ENCODE measurements at places on chromosomes 4 and X.

DNA sequence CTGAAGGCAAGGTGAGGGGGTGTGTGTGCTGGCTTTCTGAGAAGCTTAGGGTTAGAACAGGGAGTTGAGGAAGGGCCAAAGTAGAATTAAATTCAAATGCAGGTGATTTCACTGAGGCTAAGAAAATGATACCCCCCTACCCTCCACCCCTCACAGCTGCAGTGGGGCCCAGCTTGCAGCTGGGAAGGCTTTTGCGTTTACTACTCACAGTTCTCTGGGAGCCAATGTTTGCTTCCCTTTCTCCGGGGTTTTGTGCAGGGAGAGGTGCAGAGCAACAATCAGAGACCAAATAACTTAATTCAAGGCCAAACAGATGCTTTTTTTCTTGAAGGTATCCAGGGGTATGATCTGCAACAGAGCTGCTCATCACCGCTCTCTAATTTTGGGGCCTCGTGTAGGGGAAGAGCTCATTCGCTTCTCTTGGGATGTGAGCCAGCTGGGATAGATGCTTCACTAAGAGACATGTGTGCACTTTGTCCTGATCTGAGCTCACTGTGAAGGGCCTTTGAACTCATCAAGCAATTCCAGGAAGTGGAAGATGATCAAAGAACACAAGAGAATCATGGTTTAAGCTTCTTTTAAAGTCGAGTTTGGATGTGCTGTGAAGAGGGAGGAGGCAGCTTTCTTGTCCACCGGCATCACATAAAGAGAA is 122.7 kb upstream of the C1GALT1C1 start:
- no peak for DNase-seq

DNA sequence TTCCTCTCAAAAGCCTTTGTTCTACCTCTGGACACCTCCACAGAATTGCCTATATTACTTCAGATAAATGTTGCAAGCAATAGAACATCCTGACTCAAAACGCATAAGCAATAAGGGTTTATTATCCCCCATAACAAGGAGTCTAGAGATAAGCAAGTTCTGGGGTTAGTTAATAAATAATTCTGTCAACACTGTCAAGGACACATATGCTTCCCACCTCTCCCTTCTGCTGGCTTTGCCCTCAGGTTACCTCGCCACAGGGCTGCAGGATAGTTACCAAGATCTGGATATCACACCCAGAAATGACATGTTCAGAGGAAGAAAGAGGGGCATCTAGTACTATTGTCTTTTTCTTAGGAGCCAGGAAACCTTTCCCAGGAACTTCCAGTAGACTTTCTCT is 14.0 kb upstream of the DUSP21 start:
- DNase-seq: no peak

GRCh38 chr4:175540732-175541131 is 271.3 kb downstream of the GPM6A start:
- no peak for DNase-seq

DNA sequence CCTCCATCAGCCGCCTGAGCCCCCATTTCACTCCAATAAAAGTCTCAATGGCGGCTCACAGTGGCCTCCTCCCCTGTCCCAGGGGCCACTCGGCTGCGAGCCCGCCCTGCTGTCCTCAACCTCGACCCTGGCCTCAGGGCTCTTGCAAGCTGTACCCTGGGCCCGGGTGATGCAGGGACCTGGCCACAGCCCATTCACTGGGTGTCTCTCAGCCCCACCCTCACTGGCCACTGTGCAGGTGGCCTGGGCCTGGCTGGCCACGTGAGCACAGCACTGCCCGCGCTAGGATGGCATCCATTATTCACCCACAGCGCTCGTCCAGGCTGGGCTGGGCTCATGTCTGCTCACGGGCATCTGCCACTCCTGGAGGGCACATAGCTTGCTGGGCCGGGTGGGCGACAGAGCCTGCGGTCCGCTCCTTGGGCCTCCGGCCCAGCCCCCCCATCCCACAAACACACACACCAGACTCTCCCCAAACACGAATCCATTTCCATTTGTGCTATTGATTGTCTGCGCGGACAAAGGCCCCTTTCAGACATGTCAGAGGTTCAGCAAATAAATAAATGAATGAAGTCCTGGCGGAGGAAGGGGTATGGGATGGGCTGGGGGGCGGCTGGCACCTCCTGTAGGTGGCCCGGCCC is 16.5 kb upstream of the FGFR3 start:
- DNase-seq: no peak

- DNase-seq: no peak
These were observed 1826.0 kb downstream of the STIM2 start for GRCh38 chr4:28686618-28687017.

GRCh38 chrX:150547375-150548115 is 20.9 kb upstream of the MTM1 start:
- no peak for DNase-seq

DNA sequence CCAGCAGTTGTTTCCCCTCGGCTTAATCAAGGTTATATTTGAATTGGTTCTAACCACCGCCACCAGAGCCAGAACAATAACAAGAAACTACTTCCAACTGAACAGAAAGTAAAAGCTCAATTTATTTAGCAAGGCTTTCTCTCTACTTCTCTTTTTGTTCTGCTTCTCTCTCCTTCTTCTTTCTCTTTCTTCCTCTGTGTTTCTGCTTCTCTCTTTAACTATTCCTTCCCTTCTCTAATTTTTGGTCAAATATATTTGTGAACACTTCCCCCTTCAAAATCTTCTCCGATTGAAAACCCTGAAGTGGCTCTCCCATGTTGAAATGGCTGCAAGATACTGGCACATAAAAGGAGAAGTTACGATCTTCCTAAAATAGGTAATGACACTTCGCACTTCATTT is 1195.9 kb upstream of the PRKX start:
- DNase-seq: no peak

DNA sequence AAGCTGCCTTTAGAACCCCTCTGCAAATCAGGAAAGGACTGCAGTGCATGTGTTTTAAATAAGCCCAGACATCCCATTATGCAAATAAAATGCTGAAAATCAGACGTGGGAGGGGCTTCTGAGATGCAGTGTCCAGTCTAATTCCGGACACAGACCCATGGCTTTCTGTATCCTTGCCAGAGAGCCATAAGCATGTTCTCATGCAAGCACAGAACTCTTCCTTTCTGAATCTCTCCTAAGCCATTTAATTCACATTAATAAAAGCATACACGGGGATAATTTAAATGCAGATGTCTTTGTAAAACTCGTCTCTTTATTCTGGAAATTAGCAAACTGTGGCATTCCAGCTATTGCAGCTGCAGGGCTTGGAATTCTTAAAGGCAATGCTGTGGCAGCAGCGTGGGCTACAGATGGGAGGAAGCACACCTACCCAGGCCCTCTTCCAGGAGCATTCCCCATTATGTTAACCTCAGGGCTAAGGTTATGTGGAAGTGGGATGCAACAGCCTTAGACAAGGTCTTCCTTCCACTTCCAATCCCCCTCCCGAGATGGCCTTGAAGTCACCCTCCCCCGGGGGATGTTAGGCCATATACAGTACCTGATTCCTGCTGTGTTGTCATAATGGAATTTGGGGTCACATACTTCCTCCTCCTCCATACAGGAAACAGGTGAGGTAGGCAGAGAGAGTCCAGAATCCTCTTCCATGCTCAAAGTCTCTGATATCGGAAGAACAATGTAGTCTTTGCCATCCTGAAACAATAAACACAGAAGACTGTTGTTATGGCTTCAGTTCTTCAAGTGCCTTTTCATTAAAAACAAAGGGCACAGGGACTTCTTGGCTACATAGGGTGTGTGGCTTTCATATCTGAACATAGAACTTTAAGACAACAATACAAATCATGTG is 38.1 kb downstream of the KDR start:
- no peak for DNase-seq

DNA sequence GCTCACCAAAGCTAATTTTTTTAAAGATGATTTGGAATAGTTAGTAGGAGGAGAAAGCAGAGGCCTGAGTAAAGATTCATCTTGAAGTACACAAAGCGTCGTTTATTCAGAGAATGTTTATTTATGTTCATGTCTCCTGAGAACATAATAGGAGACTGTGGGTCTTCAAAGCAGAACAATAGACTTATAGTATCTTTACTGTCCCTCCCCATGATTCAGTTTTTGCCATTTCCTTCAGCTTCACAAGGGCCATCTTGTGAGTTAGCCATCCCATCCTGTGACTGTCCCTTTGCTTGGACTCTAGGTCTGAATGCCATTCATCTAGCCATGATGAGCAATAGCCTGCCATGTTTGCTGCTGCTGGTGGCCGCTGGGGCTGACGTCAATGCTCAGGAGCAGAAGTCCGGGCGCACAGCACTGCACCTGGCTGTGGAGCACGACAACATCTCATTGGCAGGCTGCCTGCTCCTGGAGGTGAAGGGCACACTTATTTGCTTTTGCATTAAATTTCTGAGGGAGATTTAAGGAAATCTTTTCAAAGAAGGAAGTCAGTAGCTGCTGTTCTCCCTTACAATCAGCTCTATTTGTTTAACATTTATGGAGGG is 105.8 kb downstream of the NFKB1 start:
- DNase-seq: no peak

DNA sequence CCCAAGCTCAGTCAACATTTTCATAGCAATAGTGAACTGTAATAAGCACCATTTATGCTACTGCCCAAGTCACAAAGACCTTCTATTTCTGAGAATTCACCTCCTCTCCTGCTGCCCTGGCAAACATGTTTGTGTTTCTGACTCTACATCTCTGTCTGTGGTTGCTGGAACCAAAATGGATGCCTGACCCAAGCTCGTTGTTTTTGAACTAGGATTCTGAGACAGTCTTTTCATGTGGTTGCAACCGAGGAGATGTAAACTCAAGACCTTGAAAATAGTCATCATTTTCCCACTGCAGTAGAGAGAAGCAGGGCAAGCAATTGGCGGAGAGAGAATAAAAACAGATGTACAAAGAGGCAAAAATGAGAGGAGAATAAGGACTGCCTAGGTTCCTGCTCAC is 160.2 kb downstream of the RAB28 start:
- DNase-seq: no peak

DNA sequence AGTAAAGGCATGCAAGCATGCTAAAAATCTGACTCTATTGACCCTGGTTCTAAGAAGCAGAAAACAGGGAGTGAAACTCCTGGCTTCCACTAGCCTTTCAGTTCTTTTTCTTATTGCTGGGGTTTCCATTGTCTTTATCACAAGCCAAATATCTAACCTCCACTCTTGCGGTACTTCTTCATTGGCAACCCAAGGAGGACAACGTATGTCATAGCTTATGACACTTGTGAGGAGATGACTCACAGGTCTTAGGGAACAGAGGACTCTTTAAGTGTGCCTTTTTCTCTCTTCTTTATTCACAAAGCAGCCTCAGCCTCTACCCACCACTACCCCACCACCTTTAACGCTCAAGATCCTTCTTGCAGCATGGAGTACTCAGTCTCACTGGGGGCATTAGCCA is 124.2 kb downstream of the GUCY2F start:
- DNase-seq: no peak

GRCh38 chr4:41656572-41657520 is 91.7 kb downstream of the PHOX2B start:
- DNase-seq: no peak

DNA sequence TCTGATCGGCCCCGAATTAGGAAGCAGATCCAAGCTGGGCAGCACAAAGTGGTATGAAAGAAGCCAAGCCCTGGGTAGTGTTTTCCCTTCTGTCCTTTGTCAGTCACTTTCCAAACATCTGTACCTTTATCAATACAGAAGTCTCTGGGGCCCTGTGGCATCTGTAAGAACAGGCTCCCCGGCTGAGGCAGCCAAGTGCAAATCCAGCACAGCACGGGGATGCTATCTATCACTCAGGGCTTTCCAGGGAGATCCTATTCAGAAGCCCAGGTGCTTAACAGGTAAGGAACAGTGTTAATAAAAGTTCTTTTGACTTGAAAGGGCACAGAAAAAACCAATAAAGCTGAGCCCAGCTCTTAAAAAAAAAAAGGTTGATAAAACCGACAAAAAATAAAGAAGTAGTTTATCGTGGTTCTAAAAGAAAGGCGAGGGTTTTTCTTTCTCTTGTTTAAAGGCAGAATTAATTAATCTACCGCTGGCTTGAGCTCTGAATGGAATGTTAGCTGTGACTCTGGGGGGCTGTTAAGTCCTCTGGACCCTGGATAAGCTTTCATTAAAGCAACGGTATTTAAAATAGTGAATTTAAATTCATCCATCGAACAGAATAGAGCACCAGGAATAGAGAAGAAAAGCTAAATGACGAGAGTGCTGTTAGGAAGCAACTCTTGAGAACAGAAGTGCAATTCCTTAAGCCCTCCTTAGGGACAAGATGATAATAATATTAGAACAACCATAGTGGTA is 119.1 kb upstream of the GATB start:
- no peak for DNase-seq

GRCh38 chrX:54926978-54927377 is 6.4 kb downstream of the TRO start:
- no peak for DNase-seq

DNA sequence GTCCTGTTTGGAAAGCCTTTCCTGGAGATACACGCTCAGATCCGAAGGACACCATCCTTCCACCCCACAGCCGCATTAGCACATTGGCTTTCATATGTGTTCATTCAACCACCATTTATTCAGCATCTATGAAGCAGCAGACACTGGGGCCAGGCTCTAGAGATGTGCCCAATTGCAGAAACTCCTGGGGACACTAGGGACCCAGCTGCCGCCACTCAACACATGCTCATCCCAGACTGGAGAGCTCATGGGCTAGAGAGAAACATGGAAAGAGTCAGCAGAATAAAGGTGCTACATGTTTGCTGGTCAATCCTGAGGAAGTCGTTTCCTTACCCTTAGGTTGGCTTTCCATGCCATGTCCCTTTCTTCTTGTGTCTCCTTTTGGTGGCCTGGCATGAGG is 7.6 kb downstream of the CTAG1A start:
- DNase-seq: no peak

GRCh38 chrX:25941087-25941486 is 197.1 kb upstream of the MAGEB18 start:
- peak; percentile 23 for DNase-seq

- DNase-seq: no peak
These were observed 243.4 kb upstream of the PCDH18 start for GRCh38 chr4:137775701-137776100.

GRCh38 chr4:185774131-185774653 is 37.8 kb downstream of the SORBS2 start:
- DNase-seq: no peak

GRCh38 chr4:2934077-2934812 is 29.0 kb downstream of the NOP14 start:
- no peak for DNase-seq
